Myometrial cell (primary cell): ENCODE measurements at places on chromosomes 2 and 18. TPM values are rescaled to one million over a fixed set of nuclear protein-coding genes. Genes with fewer than 3 reads are reported as not detected.

The ELOA2 gene
- not detected in 2 replicates for total RNA-seq

The G6PC2 gene
- total RNA-seq = not detected in 2 replicates

The DSG1 gene
- not detected in 2 replicates for total RNA-seq

The AQP12B gene
- total RNA-seq = not detected in 2 replicates

The DUSP2 gene
- total RNA-seq = 2.6 and 3.5 TPM in 2 replicates

The HJURP gene
- 22.0 and 23.1 TPM in 2 replicates for total RNA-seq

The OTX1 gene
- total RNA-seq = not detected in 2 replicates

The AQP4 gene
- not detected in 2 replicates for total RNA-seq

The BBS5 gene
- total RNA-seq = 4.9 and 6.2 TPM in 2 replicates

The FHOD3 gene
- total RNA-seq = under 0.01 and 0.29 TPM in 2 replicates
